ENCODE measurements at places on chromosomes 7 and 10. TPM values are rescaled to one million over a fixed set of nuclear protein-coding genes. Genes with fewer than 3 reads are reported as not detected.

The ACTR1A gene
- 102 TPM for polyA plus RNA-seq

The TMEM139 gene
- 18.0 TPM for polyA plus RNA-seq

The INA gene
- polyA plus RNA-seq, result not detected

The TAS2R5 gene
- polyA plus RNA-seq, result 0.22 TPM

The CDC14C gene
- polyA plus RNA-seq, result not detected

The SFTPA1 gene
- 0.28 TPM for polyA plus RNA-seq

The HOXA11 gene
- not detected for polyA plus RNA-seq

Measured in heart right ventricle (tissue), 16 donors.